ENCODE measurements at places on chromosomes 2 and 18. TPM values are rescaled to one million over a fixed set of nuclear protein-coding genes. Genes with fewer than 3 reads are reported as not detected.

Gene DQX1
- polyA plus RNA-seq, result 1.1 TPM

Gene SRD5A2
- polyA plus RNA-seq, result 0.02 TPM

Gene MEP1B
- not detected for polyA plus RNA-seq

Gene C2orf69
- 5.1 TPM for polyA plus RNA-seq

Gene ANKRD30B
- not detected for polyA plus RNA-seq

Gene ERBB4
- 1.3 TPM for polyA plus RNA-seq

Gene TUBB6
- polyA plus RNA-seq, result 223 TPM

Gene ANXA4
- polyA plus RNA-seq, result 8.9 TPM

Gene DNAH7
- 0.08 TPM for polyA plus RNA-seq

Gene SCN3A
- polyA plus RNA-seq, result not detected

Gene PTRHD1
- 101 TPM for polyA plus RNA-seq

Gene GCG
- polyA plus RNA-seq, result not detected

All from H1 (cell line).